Astrocyte (in vitro differentiated cells and primary cell): ENCODE measurements at places on chromosomes 4 and X. TPM values are rescaled to one million over a fixed set of nuclear protein-coding genes. Genes with fewer than 3 reads are reported as not detected.

The MAGEA8 gene
- total RNA-seq, result not detected in 2 replicates

The ZRSR2 gene
- total RNA-seq, result 7.3 and 9.3 TPM in 2 replicates

The KCTD8 gene
- total RNA-seq, result 0.58 and 0.68 TPM in 2 replicates

DNA sequence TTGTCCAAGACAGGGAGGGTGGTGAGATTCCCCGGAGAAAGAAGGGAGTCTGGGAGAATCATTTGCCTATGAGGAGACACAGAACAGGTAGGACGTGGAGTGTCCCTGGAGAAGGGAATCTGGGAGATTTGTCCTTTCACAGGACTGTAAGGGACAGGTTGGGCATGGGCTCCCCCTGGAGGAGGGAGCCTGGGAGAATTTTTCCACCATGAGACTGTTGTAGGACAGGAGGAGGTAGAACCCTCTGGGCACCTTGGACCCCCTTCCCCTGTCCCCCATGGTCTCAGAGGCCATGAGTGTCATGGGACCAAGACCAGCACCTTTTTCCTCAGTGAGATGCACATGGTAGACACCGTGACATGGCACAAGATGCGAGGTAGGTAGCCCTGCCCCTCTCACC lies 2.8 kb downstream of the PORCN start:
- DNase-seq, result no peak

GRCh38 chrX:102958794-102959193 lies 21.7 kb downstream of the RAB40AL start:
- DNase-seq, result no peak

DNA sequence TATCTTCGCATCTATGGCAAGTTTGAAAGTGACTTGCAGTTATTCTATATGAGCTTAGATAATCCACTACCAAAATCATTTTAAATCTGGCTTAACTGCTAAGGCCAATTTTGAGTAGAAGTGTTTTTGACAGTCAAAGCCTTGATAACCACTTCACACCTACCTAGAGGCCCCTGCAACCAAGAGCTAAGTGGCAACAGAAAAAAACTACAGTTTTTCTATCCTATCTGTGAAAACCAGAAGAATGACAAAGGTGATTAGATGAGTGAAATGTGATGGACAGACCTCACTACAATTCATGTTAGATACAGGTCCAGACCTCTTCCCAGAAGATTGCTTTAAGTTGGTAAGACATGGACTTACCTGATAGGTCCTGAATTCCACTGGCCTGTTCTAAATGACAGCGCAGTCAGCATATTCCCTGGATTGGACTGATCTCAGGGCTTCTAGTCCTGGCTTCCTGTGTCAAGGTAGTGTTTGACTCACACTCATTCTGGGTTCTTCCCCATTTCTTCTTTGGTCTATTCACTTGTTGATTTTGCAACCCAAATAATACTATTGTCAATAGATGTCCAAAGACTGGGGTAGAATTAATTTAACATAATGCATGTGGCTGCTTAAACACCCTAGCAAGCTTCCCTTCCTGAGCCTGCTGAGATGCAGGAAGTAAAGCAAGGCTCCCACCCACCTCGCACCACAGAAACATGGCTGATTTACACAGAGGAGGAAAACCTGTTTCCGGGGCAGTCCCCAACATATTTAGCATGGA lies 65.1 kb downstream of the PPP3CA start:
- DNase-seq, result no peak

DNA sequence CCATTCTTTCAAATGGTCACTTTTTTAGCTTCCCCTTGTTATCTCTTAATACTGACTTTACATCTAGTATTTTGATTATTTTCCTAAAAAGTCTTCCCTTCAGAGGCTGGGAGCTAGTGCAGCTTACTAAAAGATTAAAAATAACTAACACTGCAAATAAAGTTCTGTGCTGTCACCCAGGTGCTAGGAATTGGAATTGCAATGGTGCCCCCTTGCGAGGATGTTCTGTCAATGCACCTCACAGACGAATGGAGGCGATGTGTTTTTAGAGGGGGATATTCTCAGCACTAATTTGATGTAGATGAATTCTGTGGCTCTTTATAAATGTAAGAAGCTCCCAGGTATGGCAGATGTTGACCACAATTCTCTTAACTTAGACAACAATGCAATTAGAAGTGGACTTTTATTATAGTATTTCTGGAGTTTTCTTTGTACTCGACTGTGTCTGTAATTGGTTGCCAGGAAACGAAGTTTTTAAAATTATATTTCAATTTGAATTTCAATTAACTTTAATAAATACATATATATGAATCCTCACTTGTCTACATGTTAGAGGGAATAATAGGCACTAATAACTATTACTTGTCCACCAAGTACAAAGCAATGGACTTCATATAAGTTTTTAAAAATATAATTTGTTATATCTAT lies 22.0 kb upstream of the SMIM31 start:
- DNase-seq, result peak; percentile 10

DNA sequence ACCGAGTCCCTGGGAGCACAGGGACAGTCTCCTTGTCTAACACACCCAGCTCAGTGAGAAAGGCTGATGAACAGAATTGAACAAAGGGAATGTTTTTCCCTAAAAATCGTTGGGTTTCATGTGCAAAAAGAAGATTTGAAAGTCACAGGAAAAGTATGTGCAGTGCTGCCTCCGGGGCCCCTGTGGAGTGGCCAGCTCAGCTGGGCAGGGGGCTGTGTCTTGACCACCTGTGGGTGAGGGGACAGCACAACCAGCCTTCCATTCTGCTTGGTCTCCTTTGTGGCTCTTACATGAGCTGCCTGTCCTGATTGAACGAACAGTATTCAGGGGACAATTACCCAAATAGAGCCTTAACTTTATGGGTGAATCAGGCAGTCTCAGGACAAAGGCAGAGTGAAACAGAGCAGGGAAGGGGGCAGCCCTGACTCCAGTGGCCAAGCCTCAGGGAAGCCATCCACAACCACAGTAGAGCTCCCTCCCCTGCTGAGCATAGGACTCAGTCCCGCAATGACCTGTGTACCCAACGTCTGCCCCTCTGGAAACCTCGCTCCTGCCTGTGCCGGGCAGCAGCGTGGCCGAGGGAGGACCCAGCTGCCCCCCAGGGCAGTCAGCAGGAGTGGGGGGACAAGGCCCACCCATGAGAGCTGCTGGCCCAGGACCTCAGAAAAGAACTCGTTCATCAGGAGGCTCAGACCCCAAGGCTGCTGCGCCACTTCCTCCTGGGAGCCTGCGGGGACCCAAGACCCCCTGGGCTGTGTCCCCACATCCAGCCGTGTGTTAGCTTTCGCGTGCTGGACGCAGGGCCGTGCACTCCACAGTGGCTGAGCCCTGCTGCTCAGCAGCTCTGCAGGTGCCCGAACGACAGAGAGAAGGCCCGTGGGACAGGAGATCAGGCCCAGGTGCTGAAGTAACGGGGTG lies 59.6 kb upstream of the MXD4 start:
- DNase-seq, result no peak
